IMR-90 (cell line): ENCODE measurements at places on chromosomes 3 and 15. TPM values are rescaled to one million over a fixed set of nuclear protein-coding genes. Genes with fewer than 3 reads are reported as not detected.
A peak's percentile ranks its signal among the peaks of the same experiment; 100 is the strongest.

GOLGA8O gene
- 0.36 and 0.56 TPM in 2 replicates for total RNA-seq

- no peak for DNase-seq
Measured at GRCh38 chr3:21803604-21804003, 52.6 kb upstream of the ZNF385D start.

TXNRD3 gene
- 8.1 and 8.4 TPM in 2 replicates for total RNA-seq

DNA sequence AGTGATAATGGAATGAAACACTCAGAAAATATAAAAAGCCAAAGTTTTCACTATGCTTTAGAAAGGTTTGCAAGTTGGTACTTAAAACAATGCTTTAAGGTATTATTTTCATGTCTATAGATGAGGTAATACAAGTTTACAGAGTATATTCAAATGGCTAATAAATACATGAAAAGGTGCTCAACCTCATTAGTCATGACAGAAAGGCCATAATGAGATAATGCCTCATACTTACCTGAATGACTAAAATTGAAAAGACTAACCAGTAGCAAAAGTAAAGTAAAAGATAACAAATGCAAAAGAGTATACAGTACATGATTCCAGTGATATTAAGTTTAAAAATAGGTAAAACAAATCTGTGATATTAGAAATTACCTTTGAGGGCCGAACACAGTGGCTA is 163.8 kb downstream of the SUCLG2 start:
- no peak for DNase-seq

CDCP1 gene
- total RNA-seq = 2.5 TPM in 2 replicates

- no peak for DNase-seq
Measured at GRCh38 chr3:47013231-47013630, 33.8 kb downstream of the NBEAL2 start.

DNA sequence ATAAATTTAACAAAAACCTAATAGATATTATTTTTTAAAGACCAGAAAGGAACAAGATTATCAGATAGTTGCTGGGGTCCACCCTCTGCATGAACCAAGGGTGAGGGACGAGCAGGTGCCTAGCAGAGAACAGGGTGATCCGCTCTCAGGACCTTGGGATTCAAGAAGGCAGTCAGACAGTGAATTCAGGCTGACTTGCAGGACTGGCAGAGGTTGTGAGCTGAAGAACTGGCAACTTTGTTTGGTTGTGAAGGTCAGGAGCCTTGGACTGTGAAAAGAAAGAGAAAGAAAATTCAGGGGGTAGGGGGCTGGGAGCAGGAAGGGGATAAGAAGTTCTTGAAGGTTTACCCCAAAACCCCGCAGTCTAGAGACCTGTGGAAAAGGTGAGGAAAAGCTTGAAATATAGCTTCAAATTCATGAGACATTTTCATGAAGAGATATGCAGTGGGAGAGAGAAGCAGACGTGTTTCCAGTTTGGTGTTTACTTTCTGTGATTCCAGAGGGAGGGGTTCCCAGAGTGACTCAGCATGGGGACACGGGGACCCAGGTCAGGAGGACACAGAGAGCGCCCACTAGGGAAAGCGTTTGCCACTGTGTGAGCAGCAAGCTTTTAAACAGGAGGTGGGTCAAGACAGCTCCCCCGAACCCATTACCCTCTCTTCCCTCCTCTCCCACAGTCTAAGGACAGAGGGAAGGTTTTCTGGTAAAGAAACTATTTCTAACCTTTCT is 217.2 kb upstream of the UMPS start:
- DNase-seq = peak; percentile 4

- peak; percentile 28 for DNase-seq
Measured at GRCh38 chr3:195458316-195458717, 15.5 kb upstream of the ACAP2 start.
